ENCODE measurements at places on chromosomes 13 and 19. TPM values are rescaled to one million over a fixed set of nuclear protein-coding genes. Genes with fewer than 3 reads are reported as not detected.

- DNase-seq, result peak; percentile 47
Measured at GRCh38 chr19:35216833-35217648, 11.5 kb downstream of the FAM187B start.

DNA sequence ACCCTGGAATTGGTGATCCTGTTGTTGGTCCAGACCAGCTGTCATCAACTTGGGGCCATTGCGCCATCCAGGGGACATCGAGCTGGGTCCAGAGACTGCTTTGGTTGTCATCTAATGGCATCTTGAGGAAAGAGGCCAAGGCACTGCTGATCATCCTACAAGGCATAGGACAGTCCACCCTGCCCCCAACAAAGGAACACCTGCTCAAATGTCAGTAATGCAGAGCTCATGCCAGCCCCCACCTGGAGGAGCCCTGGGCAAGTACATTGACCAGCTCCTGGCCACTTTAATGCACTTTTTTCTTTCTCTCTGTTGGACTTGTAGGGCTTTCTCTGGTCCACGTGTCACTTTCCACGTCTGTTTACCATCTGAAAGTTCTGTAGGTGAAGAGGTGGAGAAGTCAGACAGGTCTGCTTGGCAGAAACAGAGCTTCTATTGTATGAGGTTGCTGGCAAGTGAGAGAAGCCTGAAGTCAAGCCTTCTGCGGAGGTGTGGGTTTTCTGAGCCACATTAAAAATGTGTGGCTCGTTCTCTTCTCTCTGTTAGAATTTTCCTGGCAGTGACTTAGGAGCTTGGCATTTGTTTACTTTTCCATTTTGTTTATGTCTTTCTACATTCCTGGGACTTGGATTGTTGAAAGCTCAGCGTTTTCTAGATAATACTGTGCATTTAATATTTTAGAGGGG, 124.0 kb upstream of the RNF113B start:
- DNase-seq, result peak; percentile 91

DNA sequence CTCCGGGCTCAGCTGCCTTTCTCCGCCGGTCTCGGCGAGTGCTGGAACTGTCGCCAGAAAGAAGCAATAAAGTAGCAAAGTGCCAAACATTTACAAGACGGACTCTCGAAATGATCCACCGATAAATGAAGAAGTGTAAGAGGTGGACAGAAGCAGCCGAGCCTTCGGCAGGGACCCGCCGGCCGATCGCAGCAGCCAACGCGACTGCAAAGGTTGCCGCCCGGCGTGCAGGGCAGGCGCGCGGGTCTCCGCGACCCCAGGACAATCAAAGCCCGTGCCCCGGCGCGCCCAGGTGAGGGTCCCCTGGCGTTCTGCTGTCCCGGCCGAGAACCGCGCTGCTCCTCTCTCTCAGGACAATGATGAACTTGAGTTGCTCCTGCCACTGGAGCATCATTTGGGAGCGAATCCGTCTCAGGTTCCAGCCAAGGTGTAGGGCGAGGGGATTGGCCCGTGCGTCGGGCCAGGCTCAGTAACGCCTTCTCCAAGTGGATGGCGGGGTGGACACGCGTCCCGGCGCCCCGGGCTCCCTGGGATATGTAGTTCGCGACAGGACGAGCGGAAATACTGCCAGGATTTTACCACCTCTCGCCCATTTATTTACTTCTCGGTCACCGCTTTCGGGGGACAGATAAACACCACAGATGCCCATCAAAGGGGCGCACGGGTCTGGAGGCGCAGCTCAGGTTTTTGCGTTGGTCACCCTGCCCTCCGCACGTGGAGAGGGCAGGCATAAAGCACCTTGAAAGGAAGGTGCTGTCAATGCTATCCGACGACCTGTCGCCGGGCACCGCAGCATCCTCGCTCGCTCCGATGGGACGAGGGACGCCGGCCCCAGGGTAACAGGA, at the start of the genes BIVM and POGLUT2:
BIVM (plus strand) TSS at position 539 of the 845 bp plus-strand sequence. CDS start 8,149 bp downstream, outside the sequence.
POGLUT2 (minus strand) TSS at position 396 of the 845 bp plus-strand sequence; CDS start at position 90, 306 bp downstream.
- DNase-seq, result peak; percentile 93

- no peak for DNase-seq
Measured at GRCh38 chr13:68160466-68160865, 930.3 kb upstream of the PCDH9 start.

- no peak for DNase-seq
Measured at GRCh38 chr19:50020481-50020880, 4.7 kb downstream of the VRK3 start.

DNA sequence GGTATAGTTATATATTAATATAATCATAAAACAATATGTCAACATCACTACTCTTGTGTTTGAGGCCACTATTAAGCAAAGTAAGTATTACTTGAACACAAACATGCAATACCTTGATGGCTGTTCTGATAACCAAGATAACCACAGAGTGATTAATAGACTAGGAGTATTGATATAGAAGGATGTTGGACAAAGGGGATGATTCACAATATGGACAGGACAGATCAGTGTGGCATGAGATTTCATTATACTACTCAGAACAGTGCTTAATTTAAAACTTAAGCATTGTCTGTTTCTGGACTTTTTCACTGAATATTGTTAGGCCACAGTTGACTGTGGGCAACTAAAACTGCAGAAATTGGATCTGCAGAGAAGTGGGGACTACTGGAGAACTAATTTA, 384.2 kb downstream of the SLITRK1 start:
- peak; percentile 5 for DNase-seq

DNA sequence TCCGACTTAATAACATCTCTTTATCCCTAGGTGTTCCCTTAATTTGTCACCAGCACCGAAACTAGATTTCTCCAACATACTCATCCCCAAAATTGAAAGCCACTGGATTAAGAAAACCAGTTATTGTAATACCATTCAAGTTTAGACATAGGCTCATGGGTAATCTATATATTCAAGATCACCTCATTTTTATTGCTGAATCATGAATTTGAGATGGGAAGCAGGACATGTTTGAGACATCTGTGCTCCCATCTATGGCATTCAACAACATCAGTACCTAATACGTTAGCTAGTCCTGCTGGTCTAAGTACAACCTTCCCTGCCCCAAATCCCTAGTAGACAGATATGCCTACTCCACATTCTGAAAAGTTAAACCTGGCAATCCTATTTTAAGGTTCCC, 820.6 kb downstream of the PCDH9 start:
- no peak for DNase-seq

GRCh38 chr13:98490195-98490836, 86.6 kb downstream of the STK24 start:
- peak; percentile 44 for DNase-seq

- DNase-seq, result no peak
Measured at GRCh38 chr13:47673009-47673850, 327.8 kb downstream of the SUCLA2 start.

LRRC63 gene
- not detected for total RNA-seq

- DNase-seq, result peak; percentile 90
Measured at GRCh38 chr19:48469289-48469881, at the start of gene CYTH2. Gene CYTH2 (plus strand): TSS chr19:48469369. CDS start chr19:48469508, 139 bp downstream.

COX6B2 gene
- total RNA-seq, result 2.7 TPM

DNA sequence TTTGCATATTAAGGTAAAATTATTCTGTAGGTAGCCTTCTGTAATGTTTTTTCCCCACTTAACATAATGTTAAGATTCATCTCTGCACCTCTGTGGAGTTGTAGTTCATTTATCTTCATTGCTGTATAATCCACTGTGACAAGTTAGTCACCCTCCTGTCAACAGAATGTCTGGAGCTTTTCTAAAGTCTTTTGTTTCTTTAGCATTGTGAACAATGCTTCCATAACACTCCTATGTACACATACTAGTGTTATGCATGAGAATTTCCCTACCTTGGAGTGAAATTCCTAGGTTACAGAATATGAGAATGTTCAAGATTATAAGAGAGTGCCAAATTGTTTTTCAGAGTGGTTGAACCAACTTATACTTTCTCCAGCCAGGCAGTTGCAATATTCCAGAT, 113.5 kb downstream of the COG6 start:
- no peak for DNase-seq

DNA sequence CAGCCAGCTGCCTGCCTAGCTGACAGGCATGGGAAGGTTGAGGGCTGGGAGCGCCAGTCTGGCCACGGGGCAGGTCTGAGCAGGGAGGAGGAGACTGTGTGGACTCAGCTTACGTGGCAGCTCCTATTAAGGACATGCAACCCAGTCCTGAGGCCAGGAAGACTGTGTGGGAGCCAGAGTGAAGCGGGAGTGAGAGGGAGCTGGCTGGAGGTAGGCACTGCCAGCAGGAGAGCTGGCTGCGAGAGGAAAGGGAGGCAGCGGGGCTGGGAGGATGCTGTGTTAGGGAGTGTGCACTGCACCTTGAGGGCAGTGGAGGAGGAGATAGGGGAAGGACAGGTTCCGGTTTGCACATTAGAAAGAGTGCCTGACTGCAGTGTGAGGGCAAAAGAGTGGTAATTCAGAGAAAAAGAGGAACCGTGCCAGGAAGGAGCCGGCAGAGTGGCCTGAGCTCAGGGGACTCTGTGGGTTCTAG, 99.2 kb downstream of the SLC7A1 start:
- DNase-seq, result peak; percentile 34

GRCh38 chr19:2455851-2456570, 748 bp downstream of the LMNB2 start:
- DNase-seq, result peak; percentile 18
